ENCODE measurements at places on chromosomes 7 and 10.

- no peak for DNase-seq
These were observed 249.7 kb downstream of the TNS3 start for GRCh38 chr7:47332213-47332612.

DNA sequence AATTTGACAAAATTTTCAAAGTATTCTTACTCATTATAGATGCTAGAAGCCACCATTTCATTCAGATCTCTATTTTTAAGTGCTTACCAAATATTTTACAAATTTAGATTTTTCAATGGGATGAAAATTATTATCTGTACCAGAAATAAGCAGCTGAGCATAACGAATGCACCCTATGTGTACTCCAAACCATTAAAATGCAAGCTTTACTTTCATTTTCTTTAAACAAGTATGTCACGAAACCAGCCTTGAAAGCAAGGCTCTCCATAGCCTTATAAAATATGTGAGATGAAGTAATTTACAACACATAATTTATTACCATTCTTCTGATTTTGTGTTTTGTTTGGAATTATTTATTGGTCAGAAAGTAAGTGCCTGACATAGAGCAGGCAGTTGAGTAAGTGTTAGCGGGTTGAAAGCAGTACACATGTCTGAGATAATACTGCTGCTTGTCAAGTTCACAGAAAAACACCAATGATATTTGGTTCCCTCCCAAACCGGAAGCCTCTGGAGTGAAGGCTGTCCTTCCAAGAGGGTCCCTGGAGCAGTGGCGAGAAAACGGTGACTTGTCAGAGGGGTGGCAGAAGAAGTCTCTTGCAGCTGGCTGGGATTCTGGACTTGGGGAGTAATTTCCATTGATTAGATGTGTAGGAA is 322.7 kb upstream of the PFKP start:
- no peak for DNase-seq

GRCh38 chr7:69953136-69954067 is 355.1 kb downstream of the AUTS2 start:
- DNase-seq, result no peak

GRCh38 chr7:135772639-135773222 is 24.1 kb upstream of the FAM180A start:
- DNase-seq, result no peak

DNA sequence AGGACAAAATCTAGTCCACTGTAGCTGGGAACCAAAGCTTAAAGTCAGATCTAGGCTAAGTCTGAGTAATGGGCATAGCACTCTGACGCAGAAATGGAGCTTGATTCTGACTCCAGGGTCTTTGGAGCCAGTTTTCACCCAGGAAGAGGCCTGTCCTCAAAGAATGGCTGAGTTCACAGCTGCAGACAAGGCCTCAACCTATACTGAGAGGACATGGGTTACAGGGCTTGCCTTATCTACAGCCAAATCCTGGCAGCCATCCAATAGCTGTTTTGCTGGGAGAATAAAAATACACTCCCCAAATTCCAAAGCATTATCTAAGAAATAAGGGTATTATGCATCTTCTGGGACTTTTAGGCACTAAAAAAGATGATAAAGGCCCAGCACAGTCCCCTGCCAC is 154.8 kb downstream of the RAPGEF5 start:
- no peak for DNase-seq

Measured in KBM-7 (cell line).